A549 treated with RU486 at 1 μM for 4 hours (cell line): ENCODE measurements at places on chromosomes 3 and 15. TPM values are rescaled to one million over a fixed set of nuclear protein-coding genes. Genes with fewer than 3 reads are reported as not detected.

RBM5 gene
- 29.4 to 36.2 TPM (median 32.1 TPM) in 5 replicates for total RNA-seq

NEK4 gene
- 13.4 to 14.8 TPM (median 14.5 TPM) in 5 replicates for total RNA-seq

SLC22A13 gene
- 0.06 TPM in 1 of 5 replicates, not detected in the others for total RNA-seq

ITGB5 gene
- total RNA-seq = 378 to 458 TPM (median 414 TPM) in 5 replicates

CHST13 gene
- 0.42 to 1.1 TPM (median 0.99 TPM) in 5 replicates for total RNA-seq

ZKSCAN7 gene
- total RNA-seq = not detected in 5 replicates

CEMIP gene
- total RNA-seq = 1.6 to 2.2 TPM (median 2.0 TPM) in 5 replicates

PDIA5 gene
- total RNA-seq = 22.5 to 25.5 TPM (median 24.3 TPM) in 5 replicates

SGO1 gene
- total RNA-seq = 12.0 to 19.5 TPM (median 15.9 TPM) in 5 replicates

C2CD4B gene
- 0.09 to 0.16 TPM in 2 of 5 replicates, not detected in the others for total RNA-seq

MUC20 gene
- 0.51 to 1.1 TPM (median 0.80 TPM) in 5 replicates for total RNA-seq

MYRIP gene
- not detected in 5 replicates for total RNA-seq

SEMA3G gene
- 0.07 to 0.09 TPM (median 0.08 TPM) in 4 of 5 replicates, not detected in the other for total RNA-seq

SAMD7 gene
- total RNA-seq = not detected in 5 replicates

ATP11B gene
- 5.4 to 11.7 TPM (median 10.3 TPM) in 5 replicates for total RNA-seq

IDH2 gene
- total RNA-seq = 39.5 to 49.6 TPM (median 43.2 TPM) in 5 replicates

BTLA gene
- total RNA-seq = 0.05 TPM in 1 of 5 replicates, not detected in the others

TRAK1 gene
- 15.2 to 19.6 TPM (median 18.2 TPM) in 5 replicates for total RNA-seq

SERPINI2 gene
- total RNA-seq = not detected in 5 replicates

GOLGA6B gene
- 0.09 TPM in 1 of 5 replicates, not detected in the others for total RNA-seq
